ENCODE measurements at places on chromosomes 6 and 20. TPM values are rescaled to one million over a fixed set of nuclear protein-coding genes. Genes with fewer than 3 reads are reported as not detected.

Gene EYS
- 3.5 TPM for total RNA-seq

Gene EFHC1
- 19.4 TPM for total RNA-seq

Gene GFOD1
- 10.0 TPM for total RNA-seq

Gene ANKRD66
- total RNA-seq: not detected

Gene ARHGAP40
- 4.5 TPM for total RNA-seq

Gene B3GALT4
- 21.4 TPM for total RNA-seq

Gene HLA-DPA1
- 73.7 TPM for total RNA-seq

Gene SYNCRIP
- 49.7 TPM for total RNA-seq

Gene C6orf58
- total RNA-seq: not detected

Gene SLC16A10
- 12.5 TPM for total RNA-seq

Gene AKAP7
- total RNA-seq: 23.7 TPM

Gene NINL
- total RNA-seq: 16.3 TPM

Gene PKIB
- total RNA-seq: 12.8 TPM

Gene SALL4
- total RNA-seq: 12.6 TPM

Gene TBXT
- 0.23 TPM for total RNA-seq

Gene SAMD3
- total RNA-seq: 3.6 TPM

Data from prostate gland (tissue), 2 donors.